ENCODE measurements at places on chromosomes 1 and 21.

DNA sequence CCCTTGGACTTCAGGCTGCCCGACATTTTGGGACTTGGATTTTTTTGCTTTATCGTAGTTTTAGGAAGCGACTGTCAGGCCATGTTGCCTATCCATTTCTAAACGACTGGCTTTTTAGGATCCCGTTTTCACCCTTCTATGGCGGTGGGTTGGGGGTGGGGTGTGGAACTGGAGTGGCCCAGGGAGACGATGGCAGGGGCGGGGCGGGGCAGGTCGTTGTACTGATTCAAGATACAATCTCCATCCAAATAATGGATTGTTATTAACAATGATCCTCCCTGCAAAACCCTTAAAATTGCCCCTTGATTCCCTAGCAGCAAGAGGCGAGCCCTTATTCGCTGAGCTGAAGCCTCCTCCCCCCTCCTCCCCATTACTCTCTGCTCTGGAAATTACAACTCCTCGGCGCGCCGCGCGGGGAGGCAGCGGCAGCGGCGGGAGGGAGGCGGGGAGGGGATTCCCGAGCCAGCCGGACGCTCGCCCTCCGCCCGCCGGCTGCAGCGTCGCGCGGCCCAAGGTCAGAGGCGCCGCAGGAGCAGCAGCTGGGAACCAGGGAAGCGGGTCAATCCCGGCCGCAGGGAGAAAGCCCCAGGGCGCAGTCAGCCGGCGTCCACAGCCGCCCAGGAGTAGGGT lies at the start of gene TRIM67:
Gene TRIM67 (plus strand): TSS at position 392 of the 630 bp plus-strand sequence. CDS start 912 bp downstream, outside the sequence.
- peak; percentile 59 for DNase-seq

- DNase-seq: no peak
Observed at GRCh38 chr1:51564124-51564523, 45.1 kb upstream of the EPS15 start.

DNA sequence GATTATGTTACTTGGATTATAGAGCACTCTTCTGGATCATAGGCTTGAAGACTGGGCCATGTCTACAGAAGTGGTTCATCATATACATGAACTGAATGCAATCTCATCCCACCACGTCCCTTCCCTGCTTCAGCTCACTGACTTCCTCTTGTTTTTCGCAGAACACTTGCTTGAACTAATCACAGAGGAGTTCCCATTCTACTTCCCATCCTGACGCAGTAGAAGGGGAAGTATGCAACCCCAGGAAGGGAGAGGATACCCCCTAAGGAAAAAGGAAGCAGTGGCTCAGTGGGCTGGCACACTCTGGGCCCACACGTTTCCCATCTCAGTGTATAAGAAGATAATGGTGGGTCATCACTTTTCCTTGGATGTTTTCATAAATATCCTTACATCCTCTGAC lies 36.2 kb downstream of the CASQ2 start:
- no peak for DNase-seq

DNA sequence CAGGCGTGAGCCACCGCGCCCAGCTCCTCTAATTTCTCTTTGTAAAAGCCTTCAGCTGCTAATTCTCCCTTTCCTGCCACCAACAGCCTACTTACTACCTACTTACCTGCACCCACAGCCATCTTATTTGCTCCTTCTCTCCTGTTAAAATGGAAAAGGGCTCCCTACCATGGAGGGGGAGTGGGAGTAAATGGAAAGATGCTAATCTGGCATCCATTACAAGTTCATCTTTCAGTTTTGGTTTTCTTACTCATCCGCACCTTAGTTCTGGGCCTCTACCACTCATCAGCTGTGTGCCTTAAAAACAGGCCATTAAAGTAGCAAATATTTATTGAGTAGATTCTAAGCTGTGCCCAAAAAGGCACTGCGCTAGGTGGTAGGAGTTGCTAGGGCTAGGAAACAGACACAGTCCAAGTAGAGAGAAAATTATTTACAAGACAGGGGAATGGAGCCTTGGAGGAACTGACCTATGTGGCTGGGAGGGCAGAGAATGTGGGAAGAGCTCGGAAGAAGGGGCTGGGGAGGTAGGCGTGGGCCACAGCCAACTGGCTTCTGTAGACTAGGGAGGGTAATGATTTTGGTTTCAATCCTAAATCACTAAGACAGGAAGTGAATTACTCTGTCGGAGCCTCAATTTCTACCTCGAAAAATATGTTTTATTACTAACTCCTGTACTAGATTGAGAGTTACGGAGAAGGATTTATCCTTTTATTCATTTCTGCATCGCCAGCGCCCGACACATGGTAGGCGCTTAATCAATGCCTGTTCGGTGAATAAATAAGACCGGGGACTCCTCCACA lies 685 bp upstream of the DDI2 start:
- DNase-seq: peak; percentile 39

DNA sequence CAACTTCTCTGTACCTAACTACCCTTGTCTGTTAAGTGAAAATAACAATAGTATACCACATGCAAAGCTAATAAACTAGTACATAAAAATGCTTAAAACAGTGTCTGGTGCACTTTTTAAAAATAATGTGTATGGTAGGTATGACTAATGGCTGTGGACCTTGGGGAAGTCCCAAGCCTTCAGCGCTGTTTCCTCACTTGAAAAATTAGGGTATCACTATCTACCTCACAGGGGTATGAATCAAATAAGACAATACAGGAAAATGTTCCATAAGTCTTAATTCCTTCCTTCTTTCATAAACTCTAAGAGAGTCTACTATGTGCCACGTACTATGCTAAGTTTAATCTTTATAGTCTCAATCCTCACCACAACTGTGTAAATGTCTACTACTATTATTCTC lies 32.0 kb downstream of the EGLN1 start:
- no peak for DNase-seq

- DNase-seq: no peak
Observed at GRCh38 chr1:91948097-91948496, 1.1 kb upstream of the BRDT start.

DNA sequence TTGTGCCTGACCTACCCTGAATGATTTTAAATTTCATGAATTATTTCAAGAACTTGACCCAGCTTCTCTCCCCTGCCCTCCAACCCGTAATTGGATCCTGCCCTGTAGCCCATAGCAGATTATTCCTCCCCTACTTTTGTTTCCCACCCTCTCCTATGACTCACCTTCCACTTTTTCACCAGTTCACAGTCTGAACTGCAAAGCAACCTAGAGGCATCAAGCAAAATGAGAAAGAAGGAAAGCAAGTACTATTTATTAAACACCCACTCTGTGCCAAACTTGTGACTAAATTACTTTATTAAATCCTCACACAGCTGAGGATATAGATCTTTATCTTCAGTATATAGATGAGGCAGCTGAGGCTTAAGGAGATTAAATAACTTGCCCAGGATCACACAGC lies 20.7 kb upstream of the IKBKE start:
- no peak for DNase-seq

- DNase-seq: no peak
Observed at GRCh38 chr1:3570066-3570986, 41.0 kb downstream of the MEGF6 start.

- DNase-seq: peak; percentile 5
Observed at GRCh38 chr1:228038387-228039005, 31.7 kb downstream of the WNT3A start.

GRCh38 chr1:147267711-147268110 lies 25.2 kb downstream of the CHD1L start:
- DNase-seq: no peak

DNA sequence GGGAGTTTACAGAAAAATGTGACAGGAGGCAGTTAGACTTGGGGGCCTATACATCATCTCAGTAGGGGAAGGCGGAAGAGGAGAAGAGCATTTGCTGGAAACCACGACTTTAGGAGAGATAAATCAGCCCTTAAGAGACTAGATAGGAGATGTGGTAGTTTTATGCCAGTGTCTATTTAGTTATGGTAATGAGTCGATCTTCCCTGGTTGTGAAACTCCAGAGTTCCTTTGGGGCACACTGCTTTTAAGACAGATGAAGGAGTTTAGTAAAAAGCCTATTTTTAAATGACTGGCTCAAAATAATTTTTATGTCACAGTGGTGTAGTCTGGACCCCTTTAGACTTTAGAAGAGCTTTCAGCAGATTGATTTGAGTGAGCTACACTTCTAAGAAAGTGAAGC lies 7.8 kb downstream of the PGM1 start:
- DNase-seq: no peak

DNA sequence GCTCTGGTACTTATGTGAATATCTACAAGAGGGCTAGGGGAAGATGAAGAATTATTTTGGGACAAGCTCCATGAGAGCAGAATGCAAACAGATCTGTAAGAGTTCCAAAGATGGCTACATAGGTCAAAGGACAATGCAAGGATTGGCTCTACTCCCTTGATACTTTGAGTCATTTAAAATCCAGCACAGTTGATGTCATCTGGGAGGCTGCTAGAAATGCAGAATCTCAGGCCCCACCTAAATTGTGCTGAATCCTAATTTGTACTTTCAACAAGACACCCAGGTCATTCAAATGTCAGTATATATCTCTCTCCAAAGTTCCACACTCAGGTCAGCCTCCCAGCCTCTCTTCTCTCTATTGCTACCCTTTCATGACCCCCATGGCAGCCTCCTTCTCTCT lies 23.7 kb upstream of the TADA1 start:
- DNase-seq: no peak

- DNase-seq: no peak
Observed at GRCh38 chr1:147167365-147167764, 4.9 kb downstream of the PRKAB2 start.

DNA sequence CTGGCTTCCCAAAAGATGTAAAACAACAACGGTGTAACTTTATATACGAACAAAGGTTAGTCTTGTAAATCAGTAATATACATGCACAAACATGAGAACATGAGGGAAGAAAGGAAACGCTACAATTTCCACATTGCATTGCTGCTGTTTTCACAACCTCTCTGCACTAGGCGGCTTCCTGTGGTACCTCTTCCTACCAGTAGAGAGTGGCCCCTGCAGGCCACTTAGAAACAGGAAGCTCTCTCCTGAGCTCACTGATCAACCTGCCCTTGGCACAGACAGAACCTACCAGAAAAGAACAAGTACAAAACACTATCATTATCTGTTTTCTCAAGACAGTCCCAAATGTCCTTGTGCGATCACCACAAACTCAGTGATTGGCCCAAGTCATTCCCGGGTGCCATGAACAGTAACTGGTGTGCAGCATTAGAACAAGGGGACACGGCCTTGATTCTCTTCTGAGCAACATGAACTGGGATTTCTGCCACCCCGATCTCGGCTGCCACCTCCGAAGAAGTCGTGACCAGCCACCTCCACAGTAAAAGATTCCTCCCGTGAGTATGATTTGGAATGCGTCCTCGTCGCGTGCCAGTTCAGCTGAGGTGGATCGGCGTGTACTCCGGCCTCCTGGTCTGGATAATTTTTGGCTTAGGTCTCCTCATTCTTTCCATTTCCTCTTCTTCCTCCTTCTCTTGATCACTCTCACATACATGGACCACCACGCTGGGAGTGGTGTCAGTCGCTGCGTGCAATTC lies 5.7 kb upstream of the KCNE1 start:
- no peak for DNase-seq

DNA sequence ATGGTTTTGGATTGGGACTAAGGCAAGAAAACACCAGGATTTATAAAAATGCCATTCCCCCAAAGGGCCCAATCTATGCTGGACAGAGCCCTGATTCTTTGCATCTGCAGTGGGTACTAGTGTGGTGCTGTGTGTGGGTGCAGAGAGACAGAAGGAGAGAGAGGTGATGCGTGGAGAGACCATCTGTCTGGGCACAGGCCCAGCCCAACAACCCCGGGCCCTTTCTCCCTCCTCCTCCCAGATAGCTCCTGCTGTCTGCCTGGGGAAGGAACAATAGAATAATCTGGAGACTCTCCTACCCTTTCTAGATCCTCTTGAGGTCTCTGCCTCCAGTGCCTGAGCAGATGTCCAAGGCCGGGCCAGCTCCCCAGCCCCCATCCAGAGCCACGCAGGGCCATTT lies 15.1 kb downstream of the KIAA1614 start:
- DNase-seq: no peak

DNA sequence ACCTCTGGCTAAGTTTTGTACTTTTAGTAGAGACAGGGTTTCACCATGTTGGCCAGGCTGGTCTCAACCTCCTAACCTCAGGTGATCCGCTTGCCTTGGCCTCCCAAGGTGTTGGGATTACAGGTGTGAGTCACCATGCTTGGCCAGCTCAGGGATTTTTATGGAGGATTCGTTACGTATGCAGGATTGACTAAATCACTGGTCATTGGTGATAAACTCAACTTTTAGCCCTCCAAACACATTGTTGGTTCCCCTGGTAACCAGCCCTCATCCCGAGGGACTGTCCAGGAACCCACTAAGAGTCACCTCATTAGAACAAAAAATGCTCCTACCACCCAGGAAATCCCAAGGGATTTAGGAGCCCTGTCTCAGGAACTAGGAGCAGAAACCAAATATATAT lies 40.4 kb downstream of the ST3GAL3 start:
- DNase-seq: no peak

DNA sequence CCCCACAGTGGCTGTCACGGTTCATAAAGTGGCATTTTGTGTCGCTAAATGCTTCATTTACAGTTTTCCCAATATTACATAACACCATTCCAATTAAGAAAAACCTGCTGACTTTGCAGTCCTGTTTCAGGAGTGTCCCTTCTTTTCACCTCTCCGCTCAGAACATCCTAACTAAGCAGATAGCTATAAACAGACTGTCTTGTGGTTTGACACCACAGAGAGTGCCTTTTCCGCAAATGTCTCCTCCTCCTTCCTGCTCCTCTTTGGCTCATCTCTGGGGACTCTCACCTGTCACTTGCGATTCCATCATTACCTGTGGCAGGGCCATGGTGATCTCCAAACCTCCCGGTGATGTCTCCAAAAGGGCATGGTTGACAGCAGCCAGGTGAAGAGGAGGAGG lies 119.0 kb downstream of the CNIH3 start:
- no peak for DNase-seq

- DNase-seq: no peak
Observed at GRCh38 chr1:182765391-182765790, 24.2 kb upstream of the NPL start.

DNA sequence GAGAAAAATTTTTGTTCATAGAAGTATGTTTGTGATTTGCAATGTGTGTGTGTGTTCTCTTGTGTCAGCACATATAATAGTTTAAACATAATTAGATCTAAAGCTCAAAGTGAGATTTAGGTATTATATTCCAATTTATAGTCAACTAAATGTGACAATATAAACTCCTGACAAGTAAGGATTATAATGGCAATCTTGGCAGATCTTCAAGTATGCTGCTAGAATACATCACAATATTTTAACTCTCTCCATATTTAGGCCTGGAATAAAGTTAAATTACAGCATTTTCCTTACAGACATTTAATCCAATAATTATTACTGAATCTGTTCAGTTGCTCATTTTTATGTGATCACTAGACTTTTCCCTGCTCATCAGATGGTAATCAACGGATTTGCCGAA lies 65.8 kb downstream of the LYPLAL1 start:
- DNase-seq: no peak

- no peak for DNase-seq
Observed at GRCh38 chr1:25804244-25804963, 4.4 kb downstream of the SELENON start.

- peak; percentile 34 for DNase-seq
Observed at GRCh38 chr1:108877348-108878159, 769 bp downstream of the GPSM2 start.
